ENCODE measurements at places on chromosomes 6 and 20.

- peak; percentile 95 for DNase-seq
Observed at GRCh38 chr6:30769088-30769852, 24.9 kb upstream of the IER3 start.

DNA sequence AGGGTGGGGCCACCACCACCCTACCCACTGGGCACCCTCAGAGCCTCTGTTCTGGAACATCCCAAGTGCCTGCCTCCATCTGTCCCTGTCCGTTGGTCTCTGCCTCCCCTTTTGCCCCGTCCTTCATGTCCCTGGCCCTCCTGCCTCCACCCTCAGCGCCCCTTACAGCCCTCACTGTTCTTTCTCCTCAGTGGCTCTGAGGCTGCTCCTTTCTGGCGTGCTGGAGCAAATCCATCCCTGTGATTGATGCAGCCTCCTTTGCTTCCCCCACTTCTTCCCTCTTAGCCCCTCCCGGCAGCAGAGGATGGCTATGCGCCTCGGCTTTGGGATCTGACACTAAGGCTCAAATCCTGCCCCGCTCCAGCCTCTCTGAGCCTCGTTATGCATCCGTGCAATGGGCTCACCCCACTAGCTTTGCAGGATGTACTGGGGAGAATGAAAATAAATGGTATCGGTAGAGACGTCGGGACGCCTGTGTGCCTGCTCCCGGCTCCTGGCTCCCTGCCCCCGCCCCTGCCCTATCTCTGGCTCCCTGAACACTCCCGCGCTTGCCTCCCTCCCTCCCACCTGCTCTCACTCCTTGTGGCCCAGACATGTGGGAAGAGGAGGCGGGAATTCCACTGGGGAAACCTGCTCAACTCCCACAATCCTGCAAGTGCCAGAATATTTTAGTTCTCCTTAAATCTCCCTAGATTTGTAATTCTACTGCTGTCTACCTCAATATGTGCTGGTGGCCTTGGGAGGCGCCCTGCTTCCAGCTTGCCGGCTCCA is 13.1 kb downstream of the VSTM2L start:
- peak; percentile 75 for DNase-seq

DNA sequence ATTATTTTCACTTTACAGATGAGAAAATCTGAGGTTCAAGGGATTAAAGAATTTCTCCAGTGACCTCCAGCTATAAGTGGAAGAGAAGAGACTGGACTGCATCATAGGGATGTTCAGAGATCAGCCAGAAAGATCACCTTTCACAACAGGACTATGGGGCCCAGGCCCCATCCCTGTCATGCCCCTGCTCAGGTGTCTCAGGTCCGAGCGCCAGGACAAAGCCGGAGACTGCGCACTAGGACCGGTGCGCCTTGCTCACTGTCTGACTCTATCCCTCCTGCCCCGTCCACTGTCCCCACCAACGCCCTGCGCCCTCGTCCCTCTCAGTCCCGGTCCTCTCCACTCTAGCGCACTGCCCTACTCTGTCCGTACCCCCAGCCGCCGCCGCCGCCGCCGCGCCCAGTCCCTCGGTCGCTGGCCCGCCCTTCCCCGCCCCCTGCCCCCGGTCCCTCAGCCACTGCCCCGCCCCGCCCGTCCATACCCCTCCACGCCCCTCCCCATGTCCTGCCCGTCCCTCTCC is 521 bp upstream of the RAD21L1 start:
- DNase-seq: no peak

DNA sequence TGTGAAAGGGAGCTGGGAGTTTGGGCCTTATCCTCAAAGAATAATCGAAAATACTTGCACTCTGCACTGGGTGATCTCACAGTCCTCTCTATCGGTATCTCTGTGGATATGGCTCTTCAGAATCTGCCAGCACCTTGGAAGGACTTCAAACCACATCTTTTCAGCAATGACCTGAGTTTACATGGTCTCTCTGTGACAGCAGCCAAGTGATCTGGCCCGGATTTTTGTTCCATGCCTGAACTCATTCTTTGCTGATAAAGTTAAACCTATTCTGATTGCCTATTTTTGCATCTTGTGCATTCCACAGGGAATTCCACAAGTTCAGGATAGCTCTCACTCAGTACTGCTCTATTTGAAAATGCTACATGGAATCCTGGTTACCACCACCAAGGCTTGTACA is 98.9 kb downstream of the HDGFL1 start:
- DNase-seq: no peak

- no peak for DNase-seq
Observed at GRCh38 chr20:11162026-11162775, 488.4 kb upstream of the JAG1 start.

GRCh38 chr6:129908356-129908755 is 47.2 kb upstream of the TMEM244 start:
- no peak for DNase-seq

DNA sequence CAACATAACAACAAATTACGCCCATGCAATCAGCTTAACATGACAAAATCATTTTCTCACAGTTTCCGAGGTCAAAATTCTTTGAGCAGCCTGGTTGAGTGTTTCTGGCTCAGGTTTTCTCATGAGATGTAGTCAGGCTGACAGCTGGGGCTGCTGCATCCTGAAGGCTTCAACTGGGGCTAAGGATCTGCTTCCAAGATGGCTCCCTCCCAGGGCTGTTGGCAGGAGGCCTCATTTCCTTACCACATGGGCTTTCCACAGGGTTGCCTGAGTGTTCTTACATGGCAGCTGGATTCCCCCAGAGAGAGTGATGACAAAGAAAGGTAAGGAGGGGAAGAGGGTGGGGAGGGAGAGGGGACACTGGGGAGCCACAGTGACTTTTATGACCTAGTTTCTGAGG is 63.1 kb upstream of the NNAT start:
- peak; percentile 45 for DNase-seq

GRCh38 chr6:1247056-1247455 is 64.8 kb upstream of the FOXQ1 start:
- no peak for DNase-seq

GRCh38 chr6:321536-322258 is 29.4 kb downstream of the DUSP22 start:
- no peak for DNase-seq
